Activated naive CD8-positive, alpha-beta T cell treated with anti-CD3 and anti-CD28 coated beads, Interleukin-2, amount 10 ng/mL, durations not matched to agents 7 days and 5 days (primary cell): ENCODE measurements at places on chromosomes 2 and 18.

DNA sequence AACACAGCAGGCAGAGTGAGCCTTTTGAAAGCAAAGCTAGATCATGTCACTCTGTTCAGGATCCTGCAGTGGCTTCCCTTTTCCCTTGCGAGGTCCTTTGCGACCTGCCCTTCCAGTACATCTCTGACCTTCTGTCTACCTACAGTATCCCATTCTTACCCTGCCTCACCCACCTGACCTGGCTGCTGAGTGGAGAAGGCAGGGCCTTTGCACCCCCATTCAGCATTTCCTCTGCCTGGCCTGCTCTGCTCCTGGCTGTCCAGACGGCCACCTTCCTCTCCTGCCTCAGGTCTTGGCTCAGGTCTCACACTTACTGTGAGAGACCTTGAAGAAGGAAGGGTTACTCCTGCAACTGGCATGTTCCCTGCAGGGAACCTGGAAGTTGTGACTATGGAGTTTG, 77.4 kb downstream of the MAPRE2 start:
- no peak for DNase-seq

GRCh38 chr18:12014521-12015415, 33.5 kb downstream of the IMPA2 start:
- DNase-seq, result no peak

DNA sequence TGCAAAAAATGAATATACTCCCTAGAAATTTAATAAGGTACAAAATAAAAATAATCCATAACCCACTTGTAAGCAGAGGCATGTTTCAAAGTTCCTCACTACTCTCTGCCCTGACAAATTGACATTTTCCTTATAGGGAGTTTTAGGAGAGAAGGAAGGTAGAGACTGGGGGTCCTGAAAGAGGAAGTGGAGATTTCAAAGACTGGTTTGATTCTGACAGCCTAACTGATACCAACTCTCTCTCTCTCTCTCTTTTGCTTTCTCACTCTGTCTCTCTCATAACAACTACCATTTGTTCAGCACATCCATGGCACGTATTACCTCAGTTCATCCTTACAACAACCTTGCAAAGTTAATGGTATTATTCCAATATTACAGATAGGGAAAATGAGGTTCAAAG, 18.6 kb downstream of the FZD7 start:
- DNase-seq, result no peak

- DNase-seq, result no peak
Observed at GRCh38 chr2:5885451-5886173, 193.4 kb downstream of the SOX11 start.

DNA sequence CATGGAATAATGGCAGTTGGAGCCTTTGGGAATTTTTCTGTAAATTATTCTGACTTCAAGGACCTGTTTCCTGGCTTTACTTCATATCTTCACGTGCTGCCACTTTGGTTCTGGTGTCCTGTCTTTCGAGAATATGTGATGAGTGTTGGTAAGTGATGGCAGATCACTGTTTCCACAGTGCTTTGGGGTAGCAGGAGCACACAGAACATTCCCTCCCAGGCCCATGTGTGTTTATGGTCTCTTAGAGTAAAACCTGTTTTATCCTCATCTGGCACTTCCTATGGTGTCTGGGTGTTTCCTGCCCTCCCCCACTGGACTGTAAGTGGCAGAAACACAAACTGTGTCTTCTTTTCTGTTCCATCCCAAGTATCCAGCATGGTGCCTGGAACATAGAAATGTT, 17.9 kb downstream of the MOGAT1 start:
- DNase-seq, result no peak
